Stimulated activated CD4-positive, alpha-beta T cell treated with anti-CD3 and anti-CD28 coated beads, Interleukin-4, amount 100 ng/mL, for 4 hours (primary cell): ENCODE measurements at places on chromosomes 6 and 20.

GRCh38 chr6:34958734-34959133 is 69.7 kb downstream of the ANKS1A start:
- DNase-seq: no peak

DNA sequence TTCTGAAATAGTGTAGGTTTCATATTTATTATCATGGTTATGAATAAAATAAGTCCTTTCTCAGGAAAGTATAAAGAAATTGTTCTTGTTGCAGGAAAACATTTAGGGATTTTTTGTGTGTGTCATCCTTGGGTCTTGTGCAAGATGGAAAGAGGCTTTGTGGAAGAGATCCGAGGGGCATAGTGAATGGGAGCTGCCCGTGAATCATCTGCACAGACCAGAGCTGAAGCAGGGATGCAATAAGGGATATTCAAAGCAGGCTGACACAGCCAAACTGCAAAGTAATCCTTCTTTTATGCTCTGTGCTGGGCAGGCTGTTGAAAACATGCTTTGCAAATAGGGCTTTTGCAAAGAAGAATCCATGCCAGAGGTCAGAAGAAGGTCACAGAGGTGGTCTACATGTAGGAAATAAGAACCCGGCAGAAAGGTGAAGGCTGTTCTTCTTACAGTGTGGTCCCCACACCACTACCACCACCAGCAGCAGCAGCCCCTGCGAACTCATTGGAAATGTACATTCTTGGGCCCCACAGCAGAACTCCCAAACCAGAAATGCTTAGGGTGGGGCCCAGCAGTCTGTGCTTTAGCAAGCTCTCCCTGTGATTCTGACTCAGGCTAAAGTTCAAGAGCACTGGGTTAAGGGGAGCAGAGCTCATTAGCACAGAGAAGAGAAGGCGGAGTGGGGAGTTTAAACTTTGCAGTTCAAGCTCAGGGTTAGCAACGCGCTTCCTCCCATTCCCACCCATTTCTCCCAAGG is 237.6 kb downstream of the QKI start:
- DNase-seq: no peak

GRCh38 chr6:63862486-63863198 is 227.0 kb downstream of the PHF3 start:
- no peak for DNase-seq

- DNase-seq: no peak
These were observed 51.9 kb downstream of the DLL1 start for GRCh38 chr6:170238741-170239565.

DNA sequence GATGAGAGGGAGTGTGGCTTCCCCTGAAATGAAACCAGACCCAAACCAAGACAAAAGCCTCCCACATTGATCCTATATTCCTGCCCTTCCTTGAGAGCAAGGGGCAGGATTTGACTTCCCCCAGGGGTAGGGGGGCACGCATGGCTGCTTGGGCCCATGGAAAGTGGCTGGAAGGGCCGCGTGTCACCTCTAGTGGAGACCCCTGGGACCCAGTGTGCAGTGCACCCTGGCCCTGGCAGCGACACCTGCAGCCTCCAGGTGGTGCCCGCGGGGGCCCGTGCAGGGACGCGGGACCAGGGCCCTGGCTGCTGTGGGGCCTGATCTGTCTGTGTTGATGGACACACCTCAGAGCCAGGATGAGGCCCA is 18.0 kb upstream of the SLCO4A1 start:
- no peak for DNase-seq

- no peak for DNase-seq
These were observed 568.2 kb downstream of the BCKDHB start for GRCh38 chr6:80674669-80675068.

- DNase-seq: no peak
These were observed 87.3 kb downstream of the RSPH3 start for GRCh38 chr6:158912655-158913054.

DNA sequence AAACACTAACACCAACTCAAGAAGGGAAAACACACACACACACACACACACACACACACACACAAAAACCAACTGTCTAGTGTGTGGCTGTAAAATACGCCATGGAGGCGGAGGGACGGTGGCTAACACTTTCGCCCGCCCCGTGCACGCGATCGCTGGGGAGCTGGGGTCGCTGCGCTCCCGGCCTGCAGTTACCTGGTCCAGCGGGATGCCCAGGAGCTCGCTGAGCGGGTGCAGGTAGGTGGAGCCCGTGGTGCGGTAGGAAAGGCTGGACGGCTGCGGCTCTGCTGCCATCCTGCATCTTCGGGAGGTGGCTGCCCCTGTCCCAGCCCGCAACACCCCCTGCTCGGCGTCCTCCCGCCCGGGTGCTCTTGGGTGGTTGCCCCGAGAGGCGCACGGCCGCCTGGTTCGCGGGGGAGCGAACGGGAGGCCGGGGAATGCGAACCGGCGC is 303 bp downstream of the MBOAT1 start:
- DNase-seq: peak; percentile 5

GRCh38 chr6:36285187-36285671 is 15.4 kb downstream of the PNPLA1 start:
- DNase-seq: no peak

GRCh38 chr6:127176146-127176545 is 57.7 kb downstream of the RSPO3 start:
- no peak for DNase-seq

- no peak for DNase-seq
These were observed 117.5 kb upstream of the KCNK16 start for GRCh38 chr6:39440039-39440426.

DNA sequence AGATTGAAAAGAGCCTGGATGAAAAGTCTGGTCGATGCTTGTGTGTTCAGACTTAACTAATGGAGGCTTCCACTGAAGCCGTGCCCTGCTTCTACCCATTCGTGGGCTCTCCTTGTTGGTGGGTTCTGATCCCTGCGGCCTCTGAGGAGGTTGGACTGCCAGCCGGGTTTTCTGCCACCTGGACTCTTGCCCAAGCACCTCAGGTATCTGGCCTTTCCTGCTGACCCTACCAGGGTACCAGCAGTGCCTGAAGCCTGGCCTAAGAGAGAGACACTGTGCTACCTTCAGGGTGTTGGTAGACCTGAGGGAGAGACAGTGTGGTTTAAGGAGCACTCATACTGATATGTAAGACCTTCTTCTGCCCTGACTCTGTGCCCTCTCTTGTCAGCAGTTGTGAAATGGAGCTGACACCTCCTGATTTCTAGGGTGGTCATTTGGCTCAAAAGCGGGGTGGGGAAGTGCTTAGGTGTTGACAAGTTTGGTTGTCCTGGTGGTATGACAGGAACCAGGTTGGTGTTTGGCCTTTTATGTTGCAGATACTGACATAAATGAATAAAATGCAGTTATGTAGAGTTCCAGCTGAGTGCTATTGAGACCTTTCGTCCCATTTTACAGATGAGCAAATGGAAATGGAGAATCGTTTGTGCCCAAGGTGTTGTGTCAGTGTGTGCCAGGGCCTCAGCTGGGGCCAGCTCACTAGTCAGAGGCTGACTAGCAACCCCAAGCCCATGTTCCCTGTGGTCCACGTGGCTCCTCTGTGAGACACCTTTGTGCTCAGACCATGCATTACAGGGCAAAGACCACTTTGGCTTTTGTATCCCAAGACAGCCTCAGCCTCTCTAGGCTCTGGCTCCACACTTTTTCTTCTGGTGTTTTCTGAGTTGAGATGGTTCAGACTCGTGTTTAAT is 3.1 kb downstream of the PLCG1 start:
- no peak for DNase-seq

DNA sequence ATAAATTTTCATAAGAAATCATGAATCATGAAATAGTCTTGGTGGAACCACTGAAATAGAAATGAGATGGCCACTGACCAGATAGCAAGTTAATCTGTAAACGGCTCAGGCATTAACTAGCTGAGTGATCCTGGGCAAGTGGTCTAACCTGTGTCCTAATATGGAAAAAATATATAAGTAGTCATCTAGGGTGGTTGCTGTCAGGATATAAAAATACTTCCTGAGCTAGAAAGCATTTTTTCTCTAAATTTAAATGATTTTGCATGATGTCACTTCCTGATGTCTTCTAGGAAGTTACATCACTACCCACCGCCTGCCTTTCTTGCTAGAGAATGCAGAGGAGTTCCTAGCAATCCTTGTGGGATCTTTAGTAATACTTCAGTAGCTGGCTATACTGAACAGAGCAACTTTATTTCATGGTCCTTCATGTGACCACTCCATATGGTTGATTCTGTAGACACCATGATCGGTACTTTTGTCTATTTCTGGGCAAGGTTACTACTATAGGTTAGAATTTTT is 228.1 kb upstream of the CEP162 start:
- no peak for DNase-seq

DNA sequence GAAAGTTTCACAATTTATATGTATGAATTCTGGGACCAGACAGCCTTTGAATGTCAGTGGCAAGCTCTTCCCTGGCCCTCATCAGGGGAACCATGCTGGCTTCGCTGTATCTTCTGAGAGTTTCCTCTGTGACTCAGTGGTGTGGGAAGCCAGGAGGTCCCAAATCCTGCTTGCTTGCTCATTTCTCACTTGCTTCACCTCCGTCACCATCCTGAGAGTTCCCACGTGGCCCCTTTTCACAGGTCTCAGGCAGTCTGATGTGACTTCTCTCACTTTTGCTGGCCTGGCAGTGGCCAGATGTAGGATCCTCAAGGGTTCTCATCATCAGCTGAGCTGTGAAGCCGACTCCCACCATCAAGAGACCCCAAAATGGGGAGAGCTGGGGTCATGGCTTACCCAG is 28.4 kb upstream of the RIN2 start:
- no peak for DNase-seq

DNA sequence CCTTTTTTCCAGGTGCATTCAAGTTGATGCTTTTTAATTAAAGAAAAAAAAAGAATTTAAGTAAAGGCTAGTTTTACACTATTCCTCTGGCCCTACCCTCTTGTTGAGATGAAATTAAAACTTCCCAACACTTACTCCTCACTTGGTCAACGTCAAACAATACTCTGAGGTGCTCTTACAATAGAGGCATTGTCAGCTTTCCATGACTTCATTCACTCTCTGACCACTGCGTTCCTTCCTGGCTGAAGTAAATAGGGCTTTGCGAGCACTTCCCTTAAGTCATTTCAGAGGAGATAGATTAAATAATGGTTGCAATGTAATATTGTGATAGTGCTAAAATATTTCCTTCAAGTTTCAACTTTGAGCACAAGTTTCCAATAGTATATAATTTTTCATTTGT is 229.8 kb upstream of the CEP162 start:
- no peak for DNase-seq

DNA sequence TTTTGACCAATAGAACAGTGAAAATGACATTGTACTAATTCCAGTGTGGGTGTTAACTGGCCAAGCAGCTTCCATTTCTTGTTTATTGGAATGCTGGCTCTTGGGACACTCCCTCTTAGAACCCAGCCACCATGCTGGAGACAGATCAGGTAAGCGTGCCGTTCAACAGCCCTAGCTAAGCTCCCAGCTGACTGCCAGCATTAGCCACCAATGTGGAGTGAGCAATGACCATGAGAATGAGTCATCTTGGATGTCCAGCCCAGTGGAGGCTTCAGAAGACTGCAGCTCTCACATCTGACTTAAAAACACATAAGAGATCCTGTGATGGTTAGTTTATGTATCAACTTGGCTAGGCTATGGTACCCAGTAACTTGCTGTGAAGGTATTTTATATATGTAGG is 3.0 kb upstream of the LINC00237 start:
- DNase-seq: no peak

- DNase-seq: no peak
These were observed 16.0 kb downstream of the MAP7 start for GRCh38 chr6:136534268-136534667.

GRCh38 chr6:125717120-125717731 is 32.2 kb upstream of the HEY2 start:
- no peak for DNase-seq

DNA sequence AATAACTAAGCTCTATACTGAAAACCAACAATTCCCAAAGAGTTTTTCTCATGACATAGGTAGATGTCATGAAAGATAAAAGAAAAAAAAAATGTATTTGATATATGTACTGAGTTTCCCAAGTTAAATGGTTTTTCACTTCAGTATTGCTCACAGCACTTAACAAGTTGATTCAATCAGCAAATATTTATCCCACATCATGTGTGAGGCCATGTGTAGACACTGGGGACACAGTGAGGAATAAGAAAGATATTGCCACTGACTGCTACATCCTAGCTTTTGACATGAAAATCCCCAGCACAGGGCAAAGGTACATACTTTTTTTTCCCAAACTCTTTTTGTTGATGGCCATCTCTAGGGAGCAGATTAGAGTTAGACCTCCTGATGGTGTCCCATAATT is 25.3 kb downstream of the SPTLC3 start:
- DNase-seq: no peak

- DNase-seq: no peak
These were observed 1.0 kb downstream of the SRXN1 start for GRCh38 chr20:651713-652614.

GRCh38 chr6:118122801-118123200 is 215.7 kb downstream of the SLC35F1 start:
- no peak for DNase-seq

GRCh38 chr20:10453241-10453640 is 18.1 kb downstream of the SLX4IP start:
- DNase-seq: no peak
